ENCODE measurements at places on chromosomes 12 and 14.

- DNase-seq, result no peak
These were observed 80.7 kb downstream of the CMAS start for GRCh38 chr12:22126758-22127157.

- DNase-seq, result no peak
These were observed 186.6 kb upstream of the OTX2 start for GRCh38 chr14:56996721-56997399.

- no peak for DNase-seq
These were observed 91.3 kb upstream of the PLEKHA5 start for GRCh38 chr12:19038209-19038608.

- no peak for DNase-seq
These were observed 73.4 kb downstream of the SLC38A4 start for GRCh38 chr12:46752396-46752795.

GRCh38 chr12:49568442-49569162 is 660 bp upstream of the MCRS1 start:
- DNase-seq, result no peak

GRCh38 chr12:42735861-42736361 is 146.4 kb upstream of the PRICKLE1 start:
- no peak for DNase-seq

DNA sequence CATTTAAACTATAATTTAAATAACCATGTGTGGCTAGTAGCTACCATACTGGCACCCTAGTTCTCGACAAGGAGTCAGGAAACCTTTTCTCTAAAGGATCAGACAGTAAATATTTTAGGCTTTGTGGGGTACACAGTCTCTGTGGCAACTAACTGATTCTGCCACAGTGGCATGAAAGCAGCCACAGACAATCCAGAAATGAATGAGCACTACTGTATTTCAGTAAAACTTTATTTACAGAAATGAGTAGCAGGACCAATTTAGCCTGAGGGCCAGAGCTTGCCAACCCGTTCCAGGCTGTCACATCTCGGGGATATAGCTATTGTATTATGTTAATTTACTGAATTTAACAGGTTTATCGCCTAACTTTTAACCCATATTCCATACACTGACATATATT is 278.7 kb downstream of the ITPR2 start:
- DNase-seq, result no peak

DNA sequence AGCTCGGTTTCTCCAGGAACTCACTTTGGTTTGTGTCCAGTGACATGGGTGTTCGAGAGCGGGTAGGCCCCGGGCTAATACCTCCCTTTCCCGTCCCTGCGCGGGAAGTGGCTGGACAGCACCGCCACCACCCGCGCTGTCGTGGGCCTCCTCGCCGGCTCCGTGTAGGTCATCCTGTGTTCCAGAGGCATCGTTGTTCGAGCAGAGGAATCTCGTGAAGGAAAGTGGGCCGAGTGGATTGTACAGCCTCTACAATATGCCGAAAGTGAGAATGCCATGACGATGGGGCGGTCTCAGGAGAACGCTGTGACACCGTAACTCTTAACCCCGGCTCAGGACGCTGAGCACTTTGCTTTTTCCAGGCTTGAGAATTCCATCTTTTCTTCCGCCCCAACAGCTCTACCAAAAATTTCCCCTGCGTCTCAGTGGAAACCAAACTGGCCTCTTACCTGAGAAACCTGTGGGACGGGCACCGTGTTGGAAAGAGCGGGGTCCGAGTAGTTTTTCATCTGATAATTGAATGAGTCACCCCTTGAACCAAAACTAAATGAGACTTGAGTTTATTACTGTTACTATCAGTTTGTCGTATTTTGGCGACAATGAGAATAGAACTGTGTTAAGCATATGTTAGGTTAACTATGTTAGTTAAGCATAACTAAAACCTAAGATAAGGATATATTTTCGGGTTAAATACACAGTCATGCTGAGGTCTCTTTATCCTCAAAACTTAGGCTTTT is 510 bp downstream of the EIF2S1 start:
- DNase-seq, result no peak

GRCh38 chr12:94807951-94808350 is 157.6 kb upstream of the TMCC3 start:
- DNase-seq, result no peak

DNA sequence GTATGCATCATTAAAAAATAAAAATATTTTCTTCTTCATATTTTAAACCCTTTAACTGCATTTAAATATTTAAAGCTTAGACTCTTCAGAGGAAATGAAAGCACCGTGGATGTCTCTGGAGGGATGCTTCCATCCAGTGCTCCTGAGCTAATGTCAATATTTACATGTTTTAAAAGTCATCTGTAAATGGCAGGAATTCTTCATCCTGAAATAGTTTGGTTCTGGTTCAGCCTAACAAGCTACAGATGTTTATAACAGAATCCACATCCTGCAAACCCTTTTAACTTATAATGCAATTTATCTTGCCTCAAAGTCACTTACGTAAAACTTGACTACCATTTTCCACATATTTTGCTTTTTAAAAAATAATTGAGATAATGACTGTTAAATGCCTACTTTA is 1207.3 kb downstream of the SLC16A7 start:
- no peak for DNase-seq

DNA sequence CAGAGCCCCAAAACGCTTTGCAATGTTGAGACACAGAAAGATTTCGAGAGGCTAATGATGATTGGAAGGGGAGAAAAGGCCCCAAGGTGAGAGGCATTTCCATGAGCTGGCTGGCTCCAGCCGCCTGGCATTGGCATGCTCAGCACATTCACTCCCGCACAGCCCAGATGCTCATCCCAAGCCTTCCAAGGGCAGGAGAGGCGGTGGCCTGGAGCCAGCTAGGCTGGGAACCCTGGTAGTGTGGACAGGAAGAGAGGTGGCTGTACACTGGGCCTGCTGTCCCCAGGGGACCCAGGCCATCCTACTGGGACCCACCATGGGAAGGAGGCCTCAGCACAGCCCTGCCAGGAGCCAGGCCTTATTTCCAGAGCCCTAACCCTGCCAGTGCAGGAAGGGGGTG is 72.2 kb downstream of the SPTB start:
- no peak for DNase-seq

GRCh38 chr14:99055816-99056215 is 216.2 kb downstream of the BCL11B start:
- no peak for DNase-seq

DNA sequence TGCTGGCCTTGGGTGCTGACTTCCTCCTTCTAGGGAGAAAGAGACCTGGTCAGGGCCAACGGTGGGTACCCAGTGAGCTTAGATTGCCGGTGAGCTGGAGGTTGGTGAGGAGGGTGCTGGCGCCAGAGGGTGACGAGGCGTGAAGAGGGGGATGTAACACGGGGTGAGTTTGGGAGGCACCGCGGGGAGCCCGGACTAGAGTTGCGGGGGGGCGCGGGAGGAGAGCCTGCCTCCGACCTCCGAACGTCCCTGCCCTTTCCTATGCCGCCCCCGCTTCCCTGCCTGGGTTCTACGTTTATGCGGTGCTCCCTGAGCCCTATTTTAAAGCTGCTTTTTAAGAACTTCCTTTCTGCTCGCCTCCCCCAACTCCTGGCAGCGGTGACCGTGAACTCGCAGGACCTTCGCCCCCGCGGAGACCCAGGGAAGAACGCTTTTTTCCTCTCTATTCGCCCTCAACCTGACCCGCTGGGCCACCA is 18.6 kb downstream of the OR6S1 start:
- DNase-seq, result no peak

DNA sequence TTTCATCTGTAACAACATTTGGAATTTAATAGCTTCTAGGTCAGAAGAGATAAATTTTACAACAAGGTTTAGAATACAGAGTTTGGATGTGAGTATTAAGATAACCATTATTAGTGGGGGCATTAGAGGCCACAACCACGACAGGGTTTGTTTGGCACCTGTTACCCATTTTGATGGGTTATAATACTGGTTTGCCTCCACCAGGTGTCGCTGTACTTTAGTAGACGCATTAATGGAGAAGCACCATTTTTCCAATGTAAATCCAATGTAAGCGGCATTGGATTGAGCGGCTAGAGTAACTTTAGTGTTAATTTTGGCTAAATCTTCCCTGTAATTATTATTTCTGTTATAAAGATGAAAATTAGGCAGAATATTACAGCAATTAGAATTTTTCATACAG is 136.2 kb downstream of the SLCO1B3 start:
- no peak for DNase-seq

DNA sequence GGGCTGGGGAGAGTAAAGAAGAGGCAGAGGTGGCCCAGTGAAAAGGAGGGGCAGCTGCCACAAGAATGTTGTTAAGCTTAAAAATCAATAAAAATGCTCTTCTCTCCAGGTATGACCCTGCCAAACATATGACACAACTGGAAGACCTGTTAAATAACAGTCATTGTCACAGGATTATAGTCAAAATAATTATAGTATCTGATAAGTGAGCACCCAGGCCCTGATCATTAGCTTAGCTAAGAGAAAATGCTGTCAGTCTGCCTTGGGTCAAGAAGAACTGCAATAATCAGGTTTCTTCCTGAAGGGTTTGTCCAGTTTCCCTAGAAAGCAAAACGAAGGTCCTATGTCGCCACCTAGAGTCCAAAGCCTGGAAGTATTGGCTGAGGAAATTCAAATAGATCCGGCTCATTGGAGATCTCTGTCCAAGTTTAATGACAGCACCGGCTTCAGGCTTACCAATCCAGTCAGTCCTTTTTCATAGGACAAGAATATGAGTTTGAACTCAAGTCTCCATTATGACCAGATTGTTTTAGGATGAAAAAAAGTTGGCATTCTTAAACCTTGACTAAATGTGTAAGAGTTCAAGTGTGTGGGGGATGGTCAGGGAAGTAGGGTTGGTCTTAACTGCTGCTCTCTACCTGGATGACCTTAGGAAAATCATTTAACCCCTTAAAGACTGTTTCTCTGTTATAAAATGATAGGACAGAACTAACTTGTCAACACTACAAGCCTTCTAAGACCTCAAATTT is 22.5 kb upstream of the NKX2-8 start:
- peak; percentile 62 for DNase-seq

- DNase-seq, result no peak
These were observed 26.8 kb downstream of the AMN start for GRCh38 chr14:102949062-102949800.

GRCh38 chr12:52319097-52319496 is 2.1 kb downstream of the KRT83 start:
- DNase-seq, result no peak

- no peak for DNase-seq
These were observed 7.1 kb downstream of the KRT75 start for GRCh38 chr12:52427083-52427482.

DNA sequence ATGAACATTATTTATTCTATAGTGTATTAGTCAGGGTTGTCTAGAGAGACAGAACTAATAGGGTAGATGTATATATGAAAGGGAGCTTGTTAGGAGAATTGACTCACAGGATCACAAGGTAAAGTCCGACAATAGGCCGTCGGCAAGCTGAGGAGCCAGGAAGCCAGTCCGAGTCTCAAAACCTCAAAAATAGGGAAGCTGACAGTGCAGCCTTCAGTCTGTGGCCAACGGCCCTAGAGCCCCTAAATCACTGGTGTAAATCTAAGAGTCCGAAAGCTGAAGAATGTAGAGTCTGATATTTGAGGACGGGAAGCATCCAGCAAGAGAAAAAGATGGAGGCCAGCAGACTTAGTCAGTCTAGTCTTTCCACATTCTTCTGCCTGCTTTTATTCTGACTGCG is 912.2 kb downstream of the FLRT2 start:
- no peak for DNase-seq

- DNase-seq, result no peak
These were observed 69.3 kb upstream of the SCN8A start for GRCh38 chr12:51521554-51522276.

DNA sequence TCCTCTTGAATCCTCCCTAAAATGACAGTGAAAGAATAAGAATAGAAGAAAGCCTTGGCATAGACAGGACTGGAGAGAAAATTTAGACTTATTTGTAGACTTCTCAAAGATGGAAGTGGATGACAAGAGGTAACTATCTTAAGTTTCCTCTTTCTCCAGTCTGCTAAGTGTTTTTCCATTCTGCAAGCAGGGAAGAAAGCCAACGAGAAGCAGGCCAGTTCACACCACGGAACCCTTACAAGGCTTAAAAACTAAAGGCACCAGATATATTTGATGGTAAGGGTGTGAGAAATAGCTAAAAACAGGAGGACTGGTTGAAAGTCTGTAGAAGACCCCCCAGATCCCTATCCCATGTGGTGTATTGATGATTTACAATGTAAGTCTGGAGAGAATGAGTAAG is 82.9 kb upstream of the GPHB5 start:
- DNase-seq, result no peak

- no peak for DNase-seq
These were observed 2.2 kb upstream of the CMKLR1 start for GRCh38 chr12:108341356-108341755.

- DNase-seq, result peak; percentile 31
These were observed 31.5 kb downstream of the COA8 start for GRCh38 chr14:103594265-103594664.

- DNase-seq, result no peak
These were observed 209.7 kb upstream of the PWP1 start for GRCh38 chr12:107475900-107476299.

DNA sequence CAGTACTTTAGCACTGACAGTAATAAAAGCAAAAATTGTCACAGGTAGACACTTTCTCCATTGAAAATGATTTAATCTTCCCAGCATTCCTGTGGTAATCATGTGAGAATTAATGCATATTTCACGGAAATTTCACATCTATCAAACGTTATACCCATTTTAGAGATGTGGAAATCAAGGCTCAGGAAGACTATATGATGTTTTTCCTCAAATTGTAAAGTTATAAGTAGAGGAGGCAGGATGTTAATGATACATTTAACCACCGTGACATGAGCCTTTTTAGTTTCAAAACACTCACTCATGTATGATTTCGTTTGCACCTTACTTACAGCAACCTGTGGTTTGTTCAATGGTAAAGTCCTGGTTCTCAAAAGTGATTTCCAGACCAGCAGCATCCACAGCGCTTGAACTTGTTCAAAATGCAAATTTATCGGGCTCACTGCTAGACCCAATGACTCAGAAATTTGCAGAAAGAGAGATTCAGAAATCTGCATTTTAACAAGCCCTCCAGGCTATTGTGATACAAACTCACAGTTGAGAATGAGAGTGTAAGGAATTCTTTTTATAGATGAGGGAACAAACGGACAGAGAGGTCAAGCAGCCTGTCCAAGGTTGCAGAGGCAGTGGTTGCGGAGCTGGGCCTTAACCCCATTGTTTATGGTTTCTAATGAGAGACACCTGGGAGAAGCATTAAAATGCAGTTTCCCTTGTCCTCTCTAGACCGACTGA is 654.8 kb upstream of the TBX3 start:
- DNase-seq, result no peak

GRCh38 chr12:49982246-49983087 is 9.7 kb downstream of the AQP6 start:
- DNase-seq, result no peak

- DNase-seq, result no peak
These were observed 142.8 kb upstream of the AMIGO2 start for GRCh38 chr12:47222520-47223030.

DNA sequence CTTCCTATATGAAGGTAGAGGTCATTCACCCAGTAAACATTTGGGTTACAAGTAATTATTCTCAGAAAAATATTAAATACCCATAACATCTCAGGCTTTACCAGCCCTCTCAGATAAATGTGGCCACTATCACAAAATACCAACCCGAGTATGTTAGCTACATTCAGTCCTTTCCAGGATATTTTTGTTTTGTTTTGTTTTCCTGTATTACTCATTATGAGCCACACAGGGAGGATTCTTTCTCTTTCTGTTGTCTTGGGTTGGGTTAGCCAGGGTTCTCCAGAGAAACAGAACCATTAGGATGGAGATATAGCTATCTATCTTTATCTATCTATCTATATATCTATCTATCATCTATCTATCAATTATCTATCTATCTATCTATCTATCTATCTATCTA is 947.6 kb upstream of the MDGA2 start:
- DNase-seq, result no peak

Measured in kidney capillary endothelial cell (primary cell).